ENCODE measurements at places on chromosomes 13 and 19.
A peak's percentile ranks its signal among the peaks of the same experiment; 100 is the strongest.

GRCh38 chr13:85935868-85936467, 136.7 kb upstream of the SLITRK6 start:
- no peak for DNase-seq

- DNase-seq, result no peak
These were observed 117.9 kb upstream of the GPR12 start for GRCh38 chr13:26878438-26878837.

- DNase-seq, result peak; percentile 50
These were observed 4.8 kb downstream of the IER2 start for GRCh38 chr19:13154911-13155471.

DNA sequence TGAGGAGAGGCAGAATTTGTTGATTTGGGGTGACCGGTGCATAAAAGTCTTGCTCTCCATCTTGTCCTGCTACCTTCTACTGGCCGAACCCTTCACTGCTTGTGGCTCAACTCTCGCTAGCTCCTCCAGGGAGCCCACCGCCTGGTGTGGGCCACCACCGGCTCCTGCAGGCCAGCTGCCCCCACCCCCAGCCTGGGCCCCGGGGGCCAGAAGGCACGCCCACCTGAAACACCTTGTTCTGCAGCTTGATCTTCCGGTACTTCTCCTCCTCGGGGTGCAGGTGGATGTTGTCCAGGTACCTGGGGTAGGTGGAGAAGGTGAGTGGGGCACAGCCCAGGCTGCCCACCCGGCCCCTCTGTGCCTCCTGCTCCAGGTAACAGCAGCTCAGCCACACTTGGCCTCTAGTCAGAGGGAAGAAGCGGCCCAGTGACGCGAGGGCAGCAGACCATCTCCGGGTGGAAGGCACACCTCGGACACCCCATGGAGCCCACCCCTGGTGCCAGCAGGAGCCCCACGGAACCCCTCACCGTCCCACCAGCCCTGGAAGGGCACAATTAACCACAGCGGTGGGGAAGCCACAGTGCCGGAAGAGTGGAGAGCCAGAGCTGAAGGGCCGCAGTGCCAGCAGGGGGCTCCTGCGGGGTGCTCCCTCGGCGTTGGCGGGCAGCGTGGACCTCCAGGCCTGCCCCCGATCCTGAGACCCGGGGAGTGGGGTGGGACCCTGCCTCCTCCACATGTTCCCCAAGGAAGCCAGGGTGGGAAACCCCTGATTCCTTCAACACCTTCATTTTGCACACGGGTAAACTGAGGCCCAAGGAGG, 10.1 kb downstream of the UBXN6 start:
- no peak for DNase-seq

- DNase-seq, result no peak
These were observed 8.5 kb downstream of the ACTMAP start for GRCh38 chr19:40741527-40742390.

DNA sequence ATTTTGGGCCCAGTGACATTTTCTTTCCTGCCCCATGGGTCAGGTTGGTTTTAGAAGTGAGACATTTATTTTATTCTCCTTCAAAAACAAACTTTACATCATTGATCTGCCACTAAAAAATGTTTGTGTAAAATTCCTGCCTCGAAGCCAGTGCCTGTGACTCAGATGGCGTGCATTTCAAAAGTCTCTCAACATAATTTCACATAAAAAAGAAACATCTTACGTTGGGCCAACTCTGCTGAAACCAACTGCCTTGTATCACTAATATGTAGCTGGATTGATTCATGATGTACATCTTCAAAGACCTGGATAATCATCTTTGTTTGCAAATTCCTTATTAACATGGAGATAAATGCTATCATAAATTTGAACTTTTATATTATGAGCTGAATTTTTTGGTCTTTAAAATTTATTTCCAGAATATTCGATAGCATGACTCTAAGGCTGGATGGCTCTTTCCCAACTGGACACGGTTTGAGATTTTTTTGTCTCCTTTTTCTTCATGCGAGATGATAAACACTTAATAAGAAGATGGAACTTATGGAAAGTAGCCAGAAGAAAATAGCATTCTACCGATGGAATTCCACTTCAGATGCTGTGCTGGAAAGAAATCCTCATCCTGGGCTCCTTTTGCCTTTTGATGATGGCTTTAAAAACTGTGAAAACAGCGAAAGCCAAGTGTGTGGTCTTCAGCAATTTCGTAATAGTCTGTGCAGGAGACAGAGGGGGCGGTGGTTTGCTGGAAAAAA, 420.5 kb downstream of the FGF9 start:
- DNase-seq, result no peak

Data from Karpas-422 (cell line).